ENCODE measurements at places on chromosomes 16 and 17.

DNA sequence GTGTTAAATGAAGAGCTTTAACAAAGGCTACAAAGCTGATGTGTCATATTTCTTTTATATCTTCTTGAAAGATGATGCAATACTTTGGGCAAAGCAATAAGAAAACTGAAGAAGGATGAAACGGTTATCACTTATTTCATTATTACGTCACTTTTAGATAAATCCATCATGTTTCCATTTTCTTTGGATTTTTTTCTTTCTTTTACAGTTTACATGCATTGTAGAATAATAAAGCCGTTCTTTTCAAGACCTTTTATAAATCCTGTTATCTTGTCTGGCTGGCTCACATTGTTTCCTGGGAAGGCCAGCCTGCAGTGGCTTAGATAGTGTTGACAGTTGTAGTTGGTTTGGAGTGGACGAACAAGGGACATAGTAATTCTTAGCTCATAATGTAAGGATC, 28.9 kb downstream of the TANC2 start:
- no peak for DNase-seq

- peak; percentile 55 for DNase-seq
Measured at GRCh38 chr17:15278924-15279477, 13.9 kb upstream of the PMP22 start.

GRCh38 chr17:64635647-64636305, 26.3 kb downstream of the SMURF2 start:
- no peak for DNase-seq

- DNase-seq: no peak
Measured at GRCh38 chr17:48594538-48595277, 1.1 kb upstream of the HOXB5 start.

DNA sequence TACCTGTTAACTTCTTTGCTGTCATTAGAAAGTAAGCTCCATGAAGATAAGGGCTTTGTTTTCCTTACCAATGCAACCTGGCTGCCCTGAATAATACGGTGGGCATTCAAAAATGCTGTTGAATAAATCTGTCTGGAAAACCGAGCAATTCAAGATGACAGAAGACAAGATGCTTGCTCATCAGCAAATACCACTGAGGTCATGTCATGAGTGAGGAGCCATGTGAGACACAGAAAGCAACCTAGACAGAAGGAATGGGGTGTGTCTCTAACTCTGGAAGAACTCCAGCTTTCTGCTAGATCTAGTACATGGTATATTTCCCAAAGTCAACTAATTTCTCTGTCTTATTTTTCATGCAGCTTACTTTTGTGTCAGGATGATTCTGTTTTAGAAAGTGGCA, 64.2 kb downstream of the STH start:
- peak; percentile 51 for DNase-seq

GRCh38 chr16:16019488-16019887, 70.1 kb downstream of the ABCC1 start:
- no peak for DNase-seq

- no peak for DNase-seq
Measured at GRCh38 chr17:36931697-36932382, 5.4 kb upstream of the LHX1 start.

GRCh38 chr16:65702707-65703402, 581.0 kb upstream of the CDH11 start:
- DNase-seq: no peak

DNA sequence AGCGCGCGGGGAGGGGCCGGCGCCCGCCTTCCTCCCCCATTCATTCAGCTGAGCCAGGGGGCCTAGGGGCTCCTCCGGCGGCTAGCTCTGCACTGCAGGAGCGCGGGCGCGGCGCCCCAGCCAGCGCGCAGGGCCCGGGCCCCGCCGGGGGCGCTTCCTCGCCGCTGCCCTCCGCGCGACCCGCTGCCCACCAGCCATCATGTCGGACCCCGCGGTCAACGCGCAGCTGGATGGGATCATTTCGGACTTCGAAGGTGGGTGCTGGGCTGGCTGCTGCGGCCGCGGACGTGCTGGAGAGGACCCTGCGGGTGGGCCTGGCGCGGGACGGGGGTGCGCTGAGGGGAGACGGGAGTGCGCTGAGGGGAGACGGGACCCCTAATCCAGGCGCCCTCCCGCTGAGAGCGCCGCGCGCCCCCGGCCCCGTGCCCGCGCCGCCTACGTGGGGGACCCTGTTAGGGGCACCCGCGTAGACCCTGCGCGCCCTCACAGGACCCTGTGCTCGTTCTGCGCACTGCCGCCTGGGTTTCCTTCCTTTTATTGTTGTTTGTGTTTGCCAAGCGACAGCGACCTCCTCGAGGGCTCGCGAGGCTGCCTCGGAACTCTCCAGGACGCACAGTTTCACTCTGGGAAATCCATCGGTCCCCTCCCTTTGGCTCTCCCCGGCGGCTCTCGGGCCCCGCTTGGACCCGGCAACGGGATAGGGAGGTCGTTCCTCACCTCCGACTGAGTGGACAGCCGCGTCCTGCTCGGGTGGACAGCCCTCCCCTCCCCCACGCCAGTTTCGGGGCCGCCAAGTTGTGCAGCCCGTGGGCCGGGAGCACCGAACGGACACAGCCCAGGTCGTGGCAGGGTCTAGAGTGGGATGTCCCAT, 232.8 kb downstream of the SEC14L1 start:
- peak; percentile 71 for DNase-seq

GRCh38 chr17:77565166-77565565, 393.3 kb upstream of the TNRC6C start:
- DNase-seq: no peak

GRCh38 chr17:76903631-76904030, 35.4 kb downstream of the MGAT5B start:
- DNase-seq: no peak

DNA sequence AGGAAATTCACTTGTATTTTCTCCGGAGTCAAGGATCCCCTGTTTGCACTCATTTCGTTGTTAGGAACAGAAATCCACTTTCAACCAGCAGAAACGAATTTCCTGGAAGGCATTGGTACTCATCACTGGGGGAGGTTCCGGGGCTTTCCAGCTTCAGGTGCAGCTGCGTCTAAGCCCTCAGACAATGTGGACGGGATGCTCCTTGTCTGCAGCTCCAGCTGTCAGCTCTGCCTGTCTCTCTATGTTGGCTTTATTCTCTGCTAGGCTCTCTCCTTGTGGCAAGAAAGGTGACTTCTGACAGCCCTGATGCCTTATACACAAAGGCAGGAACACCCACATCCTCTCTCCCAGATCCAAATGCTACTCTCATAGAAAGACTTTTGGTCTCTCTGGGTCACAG, 183.9 kb upstream of the HSBP1 start:
- DNase-seq: no peak

DNA sequence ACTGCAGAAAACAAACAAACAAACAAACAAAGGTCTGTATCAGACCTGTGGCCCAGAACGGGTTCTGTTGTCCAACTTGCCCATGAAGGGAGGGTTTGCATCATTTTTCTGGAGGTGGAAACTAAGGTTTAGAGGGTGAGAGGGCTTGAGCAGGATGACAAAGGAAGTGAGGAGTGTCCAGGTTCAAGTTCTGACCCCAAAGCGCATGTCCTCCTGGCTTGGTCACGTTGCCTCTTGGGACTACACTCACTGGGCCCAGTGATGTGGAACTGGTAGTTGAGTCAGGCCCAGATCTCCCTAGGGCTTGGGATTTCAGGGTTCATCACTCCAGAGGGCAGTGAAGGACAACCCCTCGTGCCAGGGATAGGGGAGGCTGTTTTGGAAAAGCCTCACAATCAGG, 1.8 kb downstream of the SREBF1 start:
- DNase-seq: no peak

GRCh38 chr17:37490638-37491614, 1.2 kb downstream of the DUSP14 start:
- DNase-seq: peak; percentile 78

DNA sequence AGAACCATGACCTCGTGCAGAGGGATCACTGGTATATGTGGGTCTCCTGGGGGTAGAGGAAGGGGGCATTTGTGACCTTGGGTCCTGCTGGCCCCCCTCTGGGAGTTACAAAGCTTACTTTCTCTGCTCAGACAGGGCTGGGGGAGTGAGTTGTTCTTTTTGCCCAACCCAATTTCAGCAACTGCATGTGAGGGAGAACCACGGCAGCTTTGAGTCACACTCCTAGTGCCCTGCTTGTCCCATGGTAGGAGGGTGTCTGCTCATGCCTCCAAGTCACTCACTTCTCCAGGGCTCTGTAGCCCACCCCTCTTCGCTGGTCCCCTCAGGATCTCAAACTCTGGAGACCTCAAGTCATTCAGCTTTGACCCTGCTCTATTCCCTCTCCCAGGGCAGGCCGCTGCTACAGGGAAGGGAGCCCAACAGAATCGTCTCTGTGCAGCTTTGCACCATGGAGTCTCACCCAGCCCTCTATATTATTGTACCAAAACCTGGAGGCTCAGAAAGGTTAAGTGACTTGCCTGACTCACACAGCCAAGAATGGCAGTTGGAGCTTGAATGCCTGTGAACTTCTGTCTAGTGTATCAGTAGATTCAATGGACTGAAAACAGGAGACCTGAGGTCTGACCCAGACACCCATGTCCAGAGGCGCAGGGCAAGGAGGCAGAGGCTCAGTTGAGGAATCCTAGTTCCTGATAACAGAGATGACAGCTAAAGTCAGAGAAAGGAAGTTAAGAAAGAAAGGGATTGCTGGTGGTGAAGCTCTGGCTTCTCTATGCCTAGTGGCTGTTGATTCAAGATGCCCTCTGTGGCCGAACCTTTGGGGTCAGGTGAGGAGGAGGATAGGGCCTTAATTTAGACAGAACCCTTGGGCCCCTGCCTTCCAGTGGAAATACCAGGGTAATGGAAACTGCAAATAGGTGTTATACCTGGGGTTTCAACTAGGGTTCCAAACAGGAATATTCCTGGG, 14.6 kb upstream of the ETV4 start:
- DNase-seq: no peak

DNA sequence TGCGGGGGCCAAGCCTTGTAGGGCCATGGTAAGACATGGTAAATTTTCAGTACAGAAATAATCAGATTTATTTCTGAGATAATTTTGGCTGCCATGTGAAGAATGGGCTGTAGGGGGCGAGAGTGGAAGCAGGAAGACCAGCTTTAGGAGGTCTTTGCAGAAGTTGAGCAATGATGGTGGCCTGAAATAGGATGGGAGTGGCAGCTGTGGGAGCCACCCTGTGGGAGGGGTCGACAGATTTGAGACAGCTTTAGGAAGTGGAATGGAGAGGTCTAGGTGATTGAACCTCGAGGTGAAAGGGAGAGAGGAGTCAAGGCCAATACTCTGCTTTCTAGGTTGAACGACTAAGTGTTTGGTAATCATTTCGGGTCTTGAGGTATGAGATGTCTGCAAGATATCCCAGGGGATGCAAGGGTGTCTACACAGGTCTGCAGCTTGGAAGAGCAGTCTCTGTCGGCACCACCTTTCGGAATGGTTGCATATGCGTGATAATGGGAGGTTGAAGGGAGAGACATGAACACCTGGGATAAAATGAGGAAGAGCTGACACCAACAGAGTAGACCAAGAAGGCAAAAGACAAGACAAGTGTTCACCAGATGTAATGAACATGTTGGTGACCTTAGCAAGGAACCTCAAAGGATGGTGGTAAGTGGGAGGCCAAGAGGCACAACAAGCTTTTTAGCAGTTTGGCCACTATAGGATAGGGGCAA, 4.2 kb upstream of the ATXN7L3 start:
- DNase-seq: peak; percentile 61

- DNase-seq: no peak
Measured at GRCh38 chr16:89993971-89994370, 25.3 kb downstream of the DBNDD1 start.

DNA sequence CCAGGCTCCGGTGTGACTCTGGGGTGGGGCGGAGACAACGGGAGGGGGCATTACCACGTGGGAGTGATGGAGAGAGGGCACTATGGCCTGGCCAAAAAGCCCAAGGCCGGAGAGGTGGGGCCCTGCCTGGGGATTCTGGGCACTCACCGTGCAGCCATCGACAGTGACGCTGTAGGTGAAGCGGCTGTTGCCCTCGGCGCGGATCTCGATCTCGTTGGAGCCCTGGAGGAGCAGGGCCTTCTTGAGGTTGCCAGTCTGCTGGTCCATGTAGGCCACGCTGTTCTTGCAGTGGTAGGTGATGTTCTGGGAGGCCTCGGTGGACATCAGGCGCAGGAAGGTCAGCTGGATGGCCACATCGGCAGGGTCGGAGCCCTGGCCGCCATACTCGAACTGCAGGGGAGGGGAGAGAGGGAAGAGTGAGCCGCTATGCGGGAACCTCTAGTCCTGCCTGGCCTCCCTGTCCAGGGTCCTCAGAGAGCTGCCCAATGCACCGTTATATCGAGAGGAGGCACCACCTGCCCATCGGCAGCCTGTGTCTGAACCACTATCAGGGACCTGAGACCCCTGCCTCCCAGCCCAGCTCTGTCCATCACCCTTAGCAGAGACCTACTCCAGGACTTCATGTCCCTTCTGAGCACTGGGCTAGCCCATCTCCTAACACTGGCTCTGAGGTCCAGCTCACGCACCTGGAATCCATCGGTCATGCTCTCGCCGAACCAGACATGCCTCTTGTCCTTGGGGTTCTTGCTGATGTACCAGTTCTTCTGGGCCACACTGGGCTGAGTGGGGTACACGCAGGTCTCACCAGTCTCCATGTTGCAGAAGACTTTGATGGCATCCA, 15.6 kb downstream of the COL1A1 start:
- DNase-seq: no peak

DNA sequence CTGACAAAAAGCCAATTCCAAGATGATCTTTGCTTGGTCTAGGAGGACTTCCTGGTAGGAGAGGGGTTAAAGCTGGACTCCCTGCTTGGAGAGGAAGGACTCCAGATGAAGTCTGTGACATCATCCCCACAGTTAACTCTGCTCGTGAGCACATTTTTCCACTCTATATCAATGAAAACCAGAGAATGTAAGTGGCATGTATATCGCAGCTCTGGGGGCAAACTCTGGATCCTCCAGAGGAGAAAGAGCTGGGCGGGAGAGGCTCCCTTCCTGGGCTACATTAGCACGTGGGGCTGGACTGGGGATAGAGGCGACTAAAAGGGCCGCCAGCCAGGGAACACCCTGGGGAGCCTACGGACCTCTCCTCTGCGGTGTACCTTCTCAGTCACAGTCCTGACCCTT, 34.1 kb downstream of the HIC1 start:
- DNase-seq: no peak

GRCh38 chr16:70689035-70689969, 3.4 kb upstream of the MTSS2 start:
- DNase-seq: no peak

- no peak for DNase-seq
Measured at GRCh38 chr17:77264617-77265230, 124.0 kb downstream of the SEC14L1 start.

GRCh38 chr16:63201851-63202250, 1165.6 kb upstream of the CDH8 start:
- DNase-seq: no peak

DNA sequence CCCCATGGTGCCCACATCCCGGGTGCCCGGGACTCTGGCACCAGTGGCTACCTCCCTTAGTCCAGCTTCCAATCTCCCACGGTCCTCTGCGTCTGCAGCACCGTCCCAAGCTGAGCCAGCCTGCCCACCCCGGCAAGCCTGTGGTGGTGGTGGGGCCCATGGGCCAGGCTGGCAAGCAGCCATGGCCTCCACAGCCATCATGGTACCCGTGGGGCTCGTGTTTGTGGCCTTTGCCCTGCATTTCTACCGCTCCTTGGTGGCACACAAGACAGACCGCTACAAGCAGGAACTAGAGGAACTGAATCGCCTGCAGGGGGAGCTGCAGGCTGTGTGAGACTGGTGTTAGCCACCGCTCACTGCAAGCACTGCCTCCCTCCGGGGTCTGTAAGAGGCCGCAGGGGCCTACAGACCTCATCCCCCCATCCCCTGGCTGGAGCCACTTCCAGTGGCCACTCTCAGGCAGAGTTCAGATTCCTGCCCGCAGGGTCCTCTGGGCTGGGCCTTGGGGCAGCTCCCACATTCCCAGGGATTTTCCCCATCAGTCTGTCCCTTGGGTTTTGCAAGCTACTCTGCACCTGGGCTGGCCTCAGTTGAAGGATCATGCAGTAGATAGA, 3.9 kb upstream of the SETD1A start:
- peak; percentile 88 for DNase-seq
